ENCODE measurements at places on chromosomes 6 and 20.

DNA sequence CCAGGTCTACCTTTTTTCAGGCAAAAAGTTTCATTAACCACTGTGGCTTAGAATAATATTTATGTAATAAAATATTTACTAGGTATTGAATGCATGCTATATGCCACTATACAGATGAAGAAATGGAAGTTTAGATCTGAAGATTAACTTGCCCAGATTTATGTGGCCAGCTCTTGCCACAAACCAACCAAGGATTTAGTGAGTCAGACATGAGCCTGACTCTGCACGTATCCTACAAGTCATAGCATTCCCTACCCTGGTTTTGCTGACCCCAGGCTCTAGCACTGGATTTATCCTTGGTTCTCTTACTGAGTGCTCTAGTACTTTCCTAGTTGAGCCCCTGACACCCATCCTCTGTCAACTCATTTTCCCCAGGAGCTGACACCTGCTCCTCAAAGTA, 75.4 kb downstream of the ANKEF1 start:
- no peak for DNase-seq

DNA sequence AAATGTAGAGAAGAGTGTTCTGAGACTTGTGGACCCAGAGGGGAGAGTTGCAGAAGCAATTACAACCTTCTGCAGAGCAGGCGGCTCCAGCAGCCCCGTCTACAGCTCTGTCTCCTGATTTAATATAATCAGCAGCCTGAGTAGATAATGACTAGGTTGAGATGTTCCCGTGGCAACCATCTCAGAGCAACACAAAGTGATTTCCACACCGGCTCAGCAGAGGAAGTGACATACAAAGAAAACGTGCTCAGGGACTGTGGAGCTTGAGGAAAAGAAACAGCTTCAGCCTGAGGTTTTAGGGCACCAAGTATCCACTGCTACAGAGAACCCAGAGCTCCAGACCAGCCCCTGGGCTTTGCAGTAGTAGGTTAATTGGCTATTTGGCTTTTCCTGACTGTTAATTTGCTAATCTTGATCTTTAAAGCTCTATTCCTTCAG, 136.4 kb downstream of the MTFR2 start:
- no peak for DNase-seq

DNA sequence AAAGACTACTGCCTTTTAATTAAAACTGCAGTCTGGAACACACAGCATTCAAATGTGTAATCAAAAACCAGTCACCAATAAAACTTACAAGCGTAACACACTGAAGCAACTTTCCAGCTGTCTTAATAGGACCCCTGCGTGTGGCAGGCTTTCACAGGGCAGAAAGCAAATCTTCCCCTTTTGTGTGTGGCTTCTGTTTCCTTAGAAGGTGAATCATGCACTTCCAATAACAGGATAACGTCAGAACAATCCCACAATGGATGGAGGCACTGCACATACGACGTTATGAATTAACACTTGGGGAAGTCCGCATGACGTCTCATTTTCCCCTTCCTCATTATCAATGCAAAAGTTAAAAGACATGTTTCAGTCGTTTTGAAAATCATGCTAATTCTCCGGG, 44.8 kb downstream of the INSM1 start:
- no peak for DNase-seq

GRCh38 chr20:61728326-61728725, 337.4 kb downstream of the TAF4 start:
- DNase-seq = no peak

DNA sequence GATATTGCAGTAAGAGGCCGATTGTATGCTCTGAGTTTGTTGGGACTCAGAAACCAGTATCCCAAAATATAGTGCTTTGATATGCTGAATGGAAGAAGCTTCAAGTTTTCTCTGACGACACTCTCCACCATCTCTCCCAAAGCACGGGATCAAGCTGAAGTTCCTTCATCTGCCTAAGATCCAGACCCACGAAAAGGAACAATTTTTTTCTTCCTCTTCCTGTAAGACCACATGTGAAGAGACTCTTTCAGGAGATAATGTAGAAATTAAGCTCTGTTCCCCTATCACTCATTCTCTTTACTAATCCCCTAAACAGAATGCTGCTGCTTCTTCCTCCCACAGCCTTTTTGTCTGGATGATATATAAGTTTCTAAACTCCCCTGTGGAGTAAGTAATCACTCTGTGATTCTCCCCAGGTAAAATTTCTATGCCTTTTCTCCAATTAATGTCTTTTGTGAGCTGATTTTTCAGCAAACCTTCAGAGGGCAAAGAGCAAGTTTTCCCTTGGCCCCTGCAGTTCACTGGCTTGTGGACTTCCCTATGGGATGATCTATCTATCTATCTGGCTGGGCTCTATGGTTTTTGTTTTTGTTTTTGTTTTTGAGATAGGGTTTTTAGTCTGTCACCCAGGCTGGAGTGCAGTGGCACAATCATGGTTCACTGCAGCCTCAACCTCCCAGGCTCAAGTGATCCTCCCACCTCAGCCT, 13.5 kb upstream of the PNRC1 start:
- DNase-seq = no peak

DNA sequence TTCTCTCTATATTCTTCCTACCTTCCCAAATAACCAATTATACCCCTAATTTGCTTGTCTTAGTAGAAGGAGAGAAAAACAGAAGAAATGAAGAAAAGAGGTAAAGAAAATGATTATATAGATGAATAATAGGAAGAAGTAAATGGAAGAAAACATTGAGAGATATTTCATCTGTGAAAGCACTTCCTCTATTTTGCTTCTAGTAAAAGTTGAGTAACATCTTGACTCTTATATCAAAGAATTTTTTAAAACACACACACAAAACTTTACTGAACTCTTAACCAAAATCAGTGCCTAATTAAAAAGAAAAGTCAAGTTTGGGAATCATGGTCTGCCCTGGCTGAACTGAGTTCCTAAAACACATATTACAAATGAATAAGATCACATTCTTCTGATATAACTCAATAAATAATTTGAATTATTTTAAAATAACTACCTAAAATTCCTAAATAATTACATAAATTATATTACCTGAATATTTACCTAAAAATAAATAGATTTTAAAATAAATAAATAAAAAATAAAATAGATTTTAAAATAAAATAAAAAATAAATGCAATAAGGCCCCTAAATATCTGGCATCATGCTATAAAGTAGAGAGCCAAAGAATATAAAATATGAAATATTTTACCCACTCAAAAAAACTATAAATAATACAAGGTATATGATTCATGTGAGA, 8.8 kb downstream of the SLC17A2 start:
- DNase-seq = no peak

DNA sequence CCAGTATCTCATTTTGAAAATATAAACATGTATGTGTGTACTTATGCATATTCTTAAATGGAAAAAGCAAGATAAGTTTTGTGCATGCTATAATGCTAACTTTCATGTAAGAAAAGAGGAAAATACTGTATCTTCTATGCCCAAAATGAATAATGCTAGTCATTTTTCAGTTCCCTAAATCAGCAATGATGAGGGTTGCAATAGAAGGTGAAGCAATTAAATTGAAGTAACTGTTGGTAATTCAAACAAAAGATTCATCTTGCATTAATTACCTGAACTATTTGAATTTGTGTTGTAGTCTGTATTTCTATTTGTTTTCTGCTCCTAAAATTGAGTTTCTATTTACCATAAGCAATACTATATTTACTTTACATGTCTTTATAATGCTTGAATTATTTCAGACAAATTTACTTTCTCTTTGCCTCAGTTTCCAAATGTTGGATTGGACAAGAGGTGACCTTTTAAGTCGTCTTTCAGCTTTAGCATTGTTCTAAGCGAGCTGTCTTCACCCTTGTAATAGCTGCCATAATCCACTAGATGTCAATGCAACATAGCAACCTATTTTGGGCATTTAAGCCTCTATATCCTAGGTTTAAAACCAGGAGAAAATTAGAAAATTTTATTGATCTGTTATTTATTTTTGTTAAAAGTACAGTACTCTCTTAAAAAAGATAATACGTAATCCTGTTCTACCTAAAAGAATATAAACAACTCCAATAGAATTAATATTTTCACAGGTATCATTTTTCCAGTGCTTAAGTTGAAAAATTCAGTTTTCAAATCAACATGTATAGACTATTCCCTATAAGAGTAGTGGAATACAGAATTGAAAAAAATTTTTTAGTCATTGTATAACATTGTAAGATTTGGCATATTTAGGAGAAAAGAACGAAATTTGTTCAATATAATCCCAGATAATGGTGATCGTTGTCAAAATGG, 52.3 kb upstream of the IFNGR1 start:
- DNase-seq = no peak

DNA sequence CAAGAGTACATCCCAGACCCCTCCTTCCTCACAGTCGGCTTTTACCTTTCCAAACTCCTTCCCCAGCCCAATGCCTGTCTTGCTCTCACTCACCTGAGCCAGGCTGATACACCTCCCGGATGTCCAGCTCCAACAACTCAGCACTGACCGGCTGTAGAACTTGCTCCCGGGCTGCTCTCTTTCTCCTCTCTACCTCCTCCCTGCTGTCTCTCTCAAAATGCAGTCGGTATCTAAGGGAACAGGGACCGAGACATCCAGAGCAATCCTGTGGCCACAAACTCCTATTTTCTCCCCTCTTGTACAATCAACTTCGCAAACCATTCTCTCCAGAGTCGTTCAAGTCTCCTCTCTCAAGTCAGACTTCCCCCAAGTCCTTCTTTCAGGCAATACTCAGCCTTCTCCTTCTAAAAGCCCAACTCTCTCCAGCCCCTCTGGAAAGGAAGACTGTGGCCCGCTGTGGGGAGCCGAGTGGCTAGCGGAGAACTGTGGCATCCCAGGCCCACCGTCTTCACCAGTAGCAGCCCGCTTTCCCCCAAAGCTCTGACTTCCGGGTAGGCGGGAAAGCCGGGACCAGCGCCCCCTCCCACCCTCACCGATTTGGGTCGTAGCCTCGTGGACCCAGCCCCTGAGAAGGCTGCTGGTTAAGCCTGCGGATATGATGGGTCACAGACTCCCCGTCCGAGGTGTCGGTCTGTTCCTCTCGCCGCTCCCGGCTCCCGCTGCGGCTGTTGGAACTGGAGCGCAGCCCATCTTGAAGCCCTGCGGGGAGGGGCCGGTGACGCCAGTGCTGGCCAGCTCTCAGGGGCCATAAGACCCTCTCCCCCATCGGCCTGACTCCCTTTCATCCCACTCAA, 1.1 kb downstream of the GNL1 start:
- DNase-seq = no peak

- no peak for DNase-seq
Observed at GRCh38 chr20:61407561-61407960, 155.5 kb downstream of the CDH4 start.

DNA sequence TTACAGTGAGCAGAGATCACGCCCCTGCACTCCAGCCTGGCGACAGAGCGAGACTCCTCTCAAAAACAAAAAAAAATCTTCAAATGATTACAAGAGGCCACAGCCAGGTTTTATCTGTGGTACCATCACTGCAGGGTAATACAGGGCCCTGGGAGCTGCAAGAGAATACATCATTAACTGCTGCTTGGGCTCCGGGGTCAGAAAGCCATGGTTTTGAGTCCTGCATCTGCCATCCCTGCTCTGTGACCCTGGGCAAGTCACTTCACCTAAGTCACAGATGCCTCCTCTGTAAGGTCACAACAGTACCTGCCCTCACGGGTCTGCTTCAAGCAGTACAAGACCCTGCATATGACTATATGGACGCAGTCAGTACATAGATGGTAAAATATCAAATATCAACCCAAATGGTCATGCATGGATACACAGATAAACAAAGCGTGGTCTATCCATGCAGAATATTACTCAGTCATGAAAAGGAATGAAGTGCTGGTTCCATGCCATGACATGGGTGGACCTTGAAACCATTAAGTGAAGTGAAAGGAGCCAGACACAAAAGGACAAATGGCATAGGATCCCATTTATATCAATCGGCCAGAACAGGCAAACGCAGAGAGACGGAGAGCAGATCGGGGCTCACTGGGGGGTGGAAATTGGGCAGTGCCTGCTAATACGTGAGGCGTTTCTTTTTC, 83.6 kb downstream of the NFATC2 start:
- no peak for DNase-seq

DNA sequence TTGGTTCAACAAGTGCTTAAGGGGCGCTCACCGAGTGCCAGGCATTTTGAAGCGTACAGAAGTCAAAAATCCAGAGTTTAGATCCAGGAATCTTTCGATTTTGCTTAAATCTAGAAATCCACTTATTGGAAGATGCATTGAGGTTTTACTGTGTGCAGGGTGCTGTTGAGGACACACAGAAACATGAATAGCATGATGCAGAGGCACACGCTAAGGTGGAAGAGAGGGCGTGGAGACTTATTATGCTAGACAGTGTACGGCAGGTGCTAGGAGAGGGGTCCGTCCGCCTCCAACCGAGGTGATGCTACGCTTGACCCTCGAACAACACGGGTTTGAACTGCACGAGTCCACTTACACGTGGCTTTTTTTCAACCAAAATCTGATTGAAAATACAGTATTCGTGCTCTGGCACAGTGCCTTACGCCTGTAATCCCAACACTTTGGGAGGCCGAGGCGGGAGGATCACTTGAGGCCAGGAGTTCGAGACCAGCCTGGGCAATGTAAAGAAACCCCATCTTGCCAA, 1.0 kb upstream of the KIF13A start:
- no peak for DNase-seq

GRCh38 chr6:137870308-137870644, 3.2 kb downstream of the TNFAIP3 start:
- no peak for DNase-seq

Data from stimulated activated CD8-positive, alpha-beta memory T cell treated with anti-CD3 and anti-CD28 coated beads, Interleukin-4, amount 100 ng/mL, for 1 hour (primary cell).